ENCODE measurements at places on chromosomes 16 and 17.

DNA sequence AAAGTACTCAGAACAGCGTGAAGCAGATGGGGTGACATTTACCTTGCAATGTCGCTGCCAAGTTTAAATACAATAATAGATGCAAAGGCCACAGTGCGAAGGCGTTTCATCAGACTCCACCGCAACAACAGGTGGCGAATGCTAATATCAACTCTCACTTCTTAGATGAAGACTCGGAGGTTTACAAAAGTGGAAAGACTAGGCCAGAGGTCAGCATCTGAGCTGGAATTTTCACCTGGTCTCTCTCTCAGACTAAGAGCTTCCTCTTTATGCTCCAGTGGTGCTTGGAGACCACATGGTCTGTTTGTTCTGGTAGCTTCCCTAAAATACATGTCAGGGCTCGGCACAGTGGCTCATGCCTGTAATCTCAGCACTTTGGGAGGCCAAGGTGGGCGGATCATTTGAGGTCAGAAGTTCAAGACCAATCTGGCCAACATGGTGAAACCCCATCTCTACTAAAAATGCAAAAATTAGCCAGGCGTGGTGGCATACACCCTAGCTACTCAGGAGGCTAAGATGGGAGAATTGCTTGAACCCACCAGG is 169.1 kb downstream of the XYLT1 start:
- no peak for DNase-seq

DNA sequence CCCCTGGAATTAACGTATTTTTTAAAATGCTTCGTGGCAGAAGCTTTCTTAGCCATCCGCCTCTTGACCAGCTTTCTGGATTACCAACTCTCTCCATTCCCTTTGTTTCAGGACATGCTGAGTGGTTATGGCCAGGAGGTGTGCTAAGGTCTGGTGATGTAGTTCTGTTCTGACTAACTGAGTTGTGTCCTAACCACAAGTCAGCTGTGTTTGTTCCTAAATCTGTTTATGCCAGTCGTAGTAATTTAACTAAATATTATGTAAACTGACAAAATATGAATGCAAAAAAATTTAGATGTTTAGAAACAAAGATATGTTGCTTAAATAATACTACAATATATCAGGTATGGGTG is 61.6 kb downstream of the MRTFB start:
- peak; percentile 6 for DNase-seq

DNA sequence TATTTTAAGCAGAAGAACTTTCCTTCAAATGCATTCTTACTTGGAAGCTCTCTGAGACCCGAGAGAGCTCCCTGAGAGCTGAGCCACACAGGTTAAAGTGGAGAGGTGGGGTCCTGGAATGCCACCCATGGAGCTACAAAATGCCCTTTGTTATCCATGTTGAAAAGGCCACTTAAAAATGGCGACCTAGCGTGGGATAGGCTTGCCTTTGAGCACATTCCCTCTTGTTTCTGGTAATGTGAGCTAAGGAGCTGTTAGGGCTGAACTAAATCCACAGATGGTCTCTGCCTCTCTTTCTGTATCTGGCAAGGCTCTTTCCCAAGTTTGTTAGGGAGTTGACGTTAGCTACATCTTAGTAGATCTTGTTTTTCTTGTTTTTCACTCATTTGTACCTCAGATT is 171.6 kb downstream of the SNX29 start:
- DNase-seq = no peak

GRCh38 chr17:4331614-4332013 is 34.9 kb downstream of the UBE2G1 start:
- no peak for DNase-seq

- DNase-seq = no peak
These were observed 7.8 kb downstream of the MLYCD start for GRCh38 chr16:83906683-83907082.

DNA sequence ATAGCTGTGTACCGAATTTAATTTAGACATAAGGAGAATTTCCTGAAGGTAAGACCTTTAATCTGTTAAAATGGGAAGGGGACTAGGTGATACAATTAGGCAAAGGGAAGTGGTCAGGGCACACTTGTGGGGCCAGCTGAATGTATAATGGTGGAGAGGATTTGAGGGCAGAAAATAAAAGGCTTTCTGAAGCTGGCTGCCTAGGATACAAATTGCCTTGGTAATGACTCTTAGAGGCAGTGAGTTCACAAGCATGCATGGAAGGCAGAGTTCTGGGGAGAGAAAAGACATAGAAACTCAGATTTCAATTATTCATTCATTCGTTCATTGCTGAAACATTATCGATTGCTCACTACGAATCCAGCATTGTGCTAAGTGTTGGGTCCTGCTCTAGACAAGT is 12.4 kb upstream of the NFAT5 start:
- DNase-seq = no peak

- DNase-seq = no peak
These were observed 410.0 kb downstream of the MAF start for GRCh38 chr16:79190542-79190941.

DNA sequence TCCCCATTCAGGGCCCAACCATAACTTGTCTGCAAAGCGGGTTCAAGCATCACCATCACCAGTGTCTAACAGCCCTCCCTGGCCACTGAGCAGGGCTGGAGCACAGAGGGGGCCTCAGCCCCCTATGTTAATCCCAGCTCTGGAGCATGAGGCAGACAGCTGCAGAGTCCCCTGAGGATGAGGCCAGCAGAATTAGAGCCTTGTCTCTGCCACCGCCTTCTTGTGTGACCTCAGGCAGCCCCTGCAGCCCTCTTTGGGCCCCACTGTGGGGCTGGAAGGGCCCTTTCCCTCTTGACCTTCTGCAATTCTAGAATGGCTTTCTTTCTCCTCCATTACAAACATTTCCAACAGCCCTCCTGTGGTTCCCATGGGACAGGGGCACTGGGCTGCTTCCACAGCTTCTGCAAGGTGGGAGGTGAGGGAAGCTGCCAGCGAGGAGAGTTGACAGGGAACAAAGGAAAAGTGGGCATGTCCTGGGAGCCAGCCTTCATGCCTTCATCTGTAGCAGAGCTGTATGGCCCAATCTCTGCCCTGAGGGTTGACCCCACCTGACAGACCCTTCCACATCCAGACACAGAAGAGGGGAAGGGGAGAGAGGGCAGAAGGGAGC is 65.7 kb downstream of the TMEM132E start:
- no peak for DNase-seq

GRCh38 chr16:84800158-84800978 is 19.4 kb upstream of the CRISPLD2 start:
- no peak for DNase-seq

GRCh38 chr17:16918443-16918842 is 53.5 kb downstream of the TNFRSF13B start:
- DNase-seq = no peak

All from RKO (cell line).